ENCODE measurements at places on chromosomes 3 and 15.

DNA sequence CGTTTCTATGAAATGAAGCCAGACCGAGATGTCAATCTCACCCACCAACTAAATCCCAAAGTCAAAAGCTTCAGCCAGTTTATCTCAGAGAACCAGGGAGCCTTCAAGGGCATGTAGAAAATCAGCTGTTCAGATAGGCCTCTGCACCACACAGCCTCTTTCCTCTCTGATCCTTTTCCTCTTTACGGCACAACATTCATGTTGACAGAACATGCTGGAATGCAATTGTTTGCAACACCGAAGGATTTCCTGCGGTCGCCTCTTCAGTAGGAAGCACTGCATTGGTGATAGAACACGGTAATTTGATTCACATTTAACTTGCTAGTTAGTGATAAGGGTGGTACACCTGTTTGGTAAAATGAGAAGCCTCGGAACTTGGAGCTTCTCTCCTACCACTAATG is 41.9 kb upstream of the TRA2B start:
- no peak for DNase-seq

DNA sequence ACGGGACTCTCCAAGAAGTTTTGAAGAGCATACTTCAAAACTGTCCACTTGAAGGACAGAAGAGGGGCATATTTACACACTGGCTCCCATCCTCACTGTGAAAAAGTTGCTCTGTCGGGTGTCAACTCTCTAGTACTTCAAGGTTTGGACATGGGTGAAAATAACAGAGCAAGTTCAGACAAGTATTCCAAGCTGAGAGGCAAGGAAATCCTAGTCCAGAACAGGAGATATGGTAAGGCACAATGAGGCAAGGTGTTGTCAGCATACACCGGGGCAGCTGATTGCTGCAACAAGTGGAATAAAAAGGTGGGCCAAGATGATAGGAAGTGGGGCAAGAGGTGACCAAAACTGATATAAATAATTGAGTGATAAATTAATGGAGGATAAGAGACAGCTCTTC is 4.8 kb upstream of the TFDP2 start:
- DNase-seq, result no peak

DNA sequence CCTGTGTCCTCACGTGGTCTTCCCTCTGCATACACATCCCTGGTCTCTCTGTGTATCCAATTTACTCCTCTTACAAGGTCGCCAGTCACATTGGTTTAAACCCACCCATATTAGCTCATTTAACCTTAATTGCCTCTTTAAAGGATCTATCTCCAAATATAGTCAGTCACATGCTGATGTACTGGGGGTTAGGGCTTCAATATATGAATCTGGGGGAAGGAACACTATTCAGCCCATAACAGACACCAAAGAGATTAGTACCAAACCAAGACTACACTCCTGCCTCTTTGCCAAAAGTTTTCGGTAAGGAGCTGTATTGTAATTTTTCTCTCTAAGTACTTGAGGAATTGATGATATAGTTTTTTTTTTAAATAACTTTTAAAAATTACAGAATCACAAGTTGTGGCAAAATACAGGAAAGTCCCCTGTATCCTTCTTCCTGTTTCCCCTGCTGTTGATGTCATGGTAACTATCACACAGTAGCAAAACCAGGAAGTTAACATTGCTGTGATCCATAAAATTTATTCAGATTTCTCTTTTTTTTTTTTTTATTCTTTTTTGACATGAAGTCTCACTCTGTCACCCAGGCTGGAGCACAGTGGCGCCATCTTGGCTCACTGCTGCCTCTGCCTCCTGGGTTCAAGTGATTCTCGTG is 67.8 kb downstream of the SLCO3A1 start:
- peak; percentile 24 for DNase-seq

- peak; percentile 78 for DNase-seq
Measured at GRCh38 chr15:47870956-47871625, 153.8 kb downstream of the SEMA6D start.

- DNase-seq, result no peak
Measured at GRCh38 chr3:69665026-69665737, 74.1 kb upstream of the MITF start.
